ENCODE measurements at places on chromosomes 13 and 19.

DNA sequence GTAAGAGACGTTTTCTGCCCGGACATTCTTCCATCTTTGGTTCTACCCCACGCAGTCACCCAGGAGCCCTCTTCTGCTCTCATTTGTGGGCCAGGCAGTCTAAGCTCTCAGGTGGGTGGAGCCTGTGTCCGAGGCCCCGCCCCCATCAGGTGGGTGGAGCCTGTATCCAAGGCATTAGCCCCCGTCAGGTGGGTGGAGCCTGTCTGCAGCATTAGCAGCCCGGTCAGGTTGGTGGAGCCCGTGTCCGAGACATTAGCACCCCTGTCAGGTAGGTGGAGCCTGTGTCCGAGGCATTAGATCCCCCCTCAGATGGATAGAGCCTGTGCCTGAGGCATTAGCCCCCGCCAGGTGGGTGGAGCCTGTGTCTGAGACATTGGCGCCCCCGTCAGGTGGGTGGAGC lies 45.5 kb upstream of the C13orf46 start:
- peak; percentile 46 for DNase-seq

GRCh38 chr19:31438401-31439269 lies 89.4 kb upstream of the TSHZ3 start:
- DNase-seq = no peak

GRCh38 chr13:37561031-37561430 lies 37.5 kb downstream of the POSTN start:
- no peak for DNase-seq

DNA sequence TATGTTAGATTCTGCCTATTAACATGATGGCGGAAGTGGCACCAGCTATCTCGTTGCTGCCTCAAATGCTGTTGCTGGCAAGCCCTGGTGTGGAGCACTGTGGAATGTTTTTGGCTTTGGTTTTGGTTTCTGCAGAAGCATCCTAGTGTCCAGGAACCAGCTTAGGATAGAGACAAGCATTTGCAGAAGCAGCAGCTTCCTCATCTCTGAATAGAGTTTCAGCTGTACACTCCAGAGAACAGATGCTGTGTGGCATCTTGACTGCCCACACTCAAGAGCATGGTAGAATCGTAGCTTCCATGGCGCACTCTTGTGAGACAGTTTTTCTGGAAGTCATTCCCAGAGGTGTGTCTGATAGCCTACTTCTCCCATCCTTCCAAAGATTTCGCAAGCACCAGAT lies 145.3 kb upstream of the RXFP2 start:
- no peak for DNase-seq

DNA sequence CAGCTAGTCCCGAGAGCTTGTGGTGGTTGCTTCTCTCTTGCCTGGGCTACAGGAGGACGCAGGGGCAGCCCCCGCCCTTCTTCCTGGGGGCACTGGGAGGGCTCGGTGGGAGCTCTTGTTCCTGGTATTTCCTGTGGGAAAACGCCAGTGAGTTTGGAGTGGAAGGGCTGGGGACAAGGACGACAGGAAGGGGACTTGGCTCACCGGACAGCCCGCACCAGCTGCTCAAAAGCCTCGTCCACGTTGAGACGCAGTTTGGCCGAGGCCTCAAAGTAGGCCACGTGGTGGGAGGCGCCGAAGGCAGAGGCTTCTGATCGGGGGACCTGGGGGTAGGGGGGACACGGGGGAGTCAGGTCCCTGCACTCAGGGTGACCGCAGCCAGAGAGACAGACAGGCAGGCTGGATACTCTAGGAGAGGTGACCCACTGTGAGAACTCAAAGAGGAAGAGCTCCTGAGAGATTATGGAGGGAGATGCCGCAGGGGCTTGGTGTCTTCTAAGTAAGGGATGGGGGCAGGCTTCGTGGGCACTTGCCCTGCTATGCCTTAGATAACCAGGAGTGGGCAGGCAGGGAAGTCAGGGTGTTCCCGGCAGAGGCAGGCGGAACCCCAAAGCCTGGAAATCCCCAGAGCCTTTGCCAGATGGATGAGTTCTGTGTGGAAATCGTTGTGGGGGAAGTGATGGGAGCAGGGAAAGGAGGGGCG lies 4.3 kb downstream of the RRAS start:
- no peak for DNase-seq

- DNase-seq = no peak
These were observed 18.4 kb downstream of the FOXO1 start for GRCh38 chr13:40648040-40648439.

DNA sequence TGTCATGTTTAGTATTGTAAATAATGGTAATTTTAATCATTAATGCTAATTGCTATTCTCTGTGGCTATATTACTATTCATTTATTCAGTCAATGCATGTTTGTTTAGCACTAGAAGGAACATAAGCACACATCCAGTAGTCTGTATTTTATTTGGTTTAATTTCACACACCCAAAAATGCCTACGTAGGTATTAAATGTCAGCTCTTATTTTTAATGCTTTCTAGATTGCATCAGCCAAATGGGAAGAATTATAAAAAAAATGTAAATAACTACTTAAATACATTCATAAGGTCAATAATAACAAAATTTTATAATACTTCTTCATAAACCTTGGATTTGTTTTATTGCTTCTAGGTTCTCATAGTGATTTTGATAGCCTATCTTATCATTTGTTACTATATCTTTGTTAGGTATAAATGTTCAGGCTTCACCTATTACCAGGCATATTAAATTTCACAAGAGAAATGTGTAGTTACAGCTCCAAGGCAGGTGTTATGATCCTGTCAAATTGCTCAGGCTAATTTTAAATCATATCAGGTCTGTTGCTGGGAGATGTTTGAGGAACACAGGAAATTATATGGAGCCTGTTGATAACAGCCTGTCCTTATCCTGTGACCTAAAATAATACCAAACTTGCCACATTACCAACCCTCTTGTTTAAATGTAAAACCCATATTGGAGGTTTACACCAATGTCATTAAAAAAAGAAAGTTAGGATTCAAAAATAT lies 34.4 kb downstream of the ITGBL1 start:
- no peak for DNase-seq

- DNase-seq = no peak
These were observed 113.1 kb downstream of the KLF5 start for GRCh38 chr13:73171926-73172325.

GRCh38 chr19:640161-640558 lies 481 bp downstream of the FGF22 start:
- DNase-seq = no peak

GRCh38 chr13:62847520-62847919 lies 1431.9 kb upstream of the PCDH20 start:
- DNase-seq = no peak

GRCh38 chr13:100106005-100106404 lies 17.1 kb downstream of the PCCA start:
- no peak for DNase-seq

- DNase-seq = no peak
These were observed 8.2 kb upstream of the PAN3 start for GRCh38 chr13:28129911-28130693.

GRCh38 chr13:59584761-59585670 lies 578.7 kb downstream of the DIAPH3 start:
- DNase-seq = no peak

DNA sequence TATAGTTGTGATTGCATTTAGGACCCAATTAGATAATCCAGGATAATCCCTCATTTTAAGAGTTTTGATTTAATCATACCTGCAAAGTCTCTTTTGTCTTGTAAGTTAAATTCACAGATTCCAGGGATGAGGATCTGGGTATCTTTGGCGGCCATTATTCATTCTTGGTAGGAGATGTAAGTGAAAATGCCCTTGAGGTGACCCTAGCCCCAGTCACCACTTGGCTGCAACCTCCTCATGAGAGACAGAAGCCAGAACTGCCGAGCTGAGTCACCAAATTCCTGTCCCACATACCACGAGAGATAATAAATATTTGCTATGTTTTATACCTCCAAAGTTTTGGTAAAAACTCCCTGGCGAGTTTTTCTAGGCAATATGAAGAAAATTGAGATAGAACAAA lies 389.4 kb downstream of the RFC3 start:
- no peak for DNase-seq

DNA sequence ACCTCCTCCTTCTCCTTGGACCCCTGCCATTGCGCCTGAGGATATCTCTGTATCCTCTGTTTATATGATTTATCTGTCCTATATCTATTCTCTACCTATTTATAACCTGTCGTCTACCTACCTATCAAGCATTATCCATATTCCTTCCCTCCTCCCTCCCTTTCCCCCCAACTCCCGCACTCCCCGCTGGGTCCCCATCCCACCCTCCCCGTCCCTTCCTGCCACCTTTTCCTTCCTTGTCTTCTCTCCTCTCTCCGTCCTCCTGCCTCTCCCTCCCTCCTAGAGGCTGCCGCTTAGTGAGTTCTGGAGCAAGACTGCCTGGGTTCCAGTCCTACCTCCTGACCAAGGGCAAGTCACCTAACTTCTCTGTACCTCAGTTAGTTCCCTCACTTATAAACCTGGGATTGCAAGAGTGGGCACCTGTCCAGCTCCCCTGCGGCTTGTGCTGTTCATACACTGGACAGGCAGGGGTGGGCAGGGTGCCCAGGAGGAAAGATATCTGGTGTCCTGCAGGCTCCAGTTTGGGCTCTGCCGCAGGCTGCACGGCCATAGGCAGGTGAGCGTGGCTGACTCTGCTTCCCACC lies 16.1 kb downstream of the TTYH1 start:
- DNase-seq = no peak

DNA sequence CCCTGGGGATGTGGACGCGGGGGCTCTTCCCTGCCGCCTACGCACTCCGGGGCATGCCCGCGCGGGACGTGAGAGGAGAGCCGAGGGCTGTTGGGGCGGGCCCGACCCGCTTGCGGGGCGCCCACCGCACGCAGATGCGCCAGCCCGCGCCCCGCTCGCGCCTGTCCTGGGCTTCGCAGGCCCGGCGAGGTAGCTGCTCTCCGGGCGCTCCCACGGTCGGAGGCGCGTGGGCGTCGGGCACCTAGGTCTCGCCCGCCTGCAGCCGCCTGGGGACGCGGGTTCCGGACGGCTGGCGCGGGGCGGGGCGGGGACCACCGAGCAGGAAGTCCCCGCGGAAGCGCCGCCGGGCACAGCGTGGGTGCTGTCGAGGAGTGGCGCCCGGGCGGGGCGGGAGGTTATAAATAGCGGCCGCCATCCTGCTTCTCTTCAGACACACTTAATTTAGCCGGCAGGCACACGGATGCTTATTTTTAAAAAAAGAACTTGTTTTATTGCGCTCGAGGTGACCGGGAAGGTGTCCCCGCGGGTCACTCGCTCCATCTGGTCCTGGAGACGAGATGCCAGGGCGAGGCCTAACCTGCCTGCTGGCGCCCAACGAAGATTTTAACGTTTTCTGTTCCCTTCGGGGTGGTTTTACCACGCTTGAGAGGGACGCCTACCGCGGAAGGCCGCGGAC lies 561 bp upstream of the GJA3 start:
- DNase-seq = peak; percentile 75

DNA sequence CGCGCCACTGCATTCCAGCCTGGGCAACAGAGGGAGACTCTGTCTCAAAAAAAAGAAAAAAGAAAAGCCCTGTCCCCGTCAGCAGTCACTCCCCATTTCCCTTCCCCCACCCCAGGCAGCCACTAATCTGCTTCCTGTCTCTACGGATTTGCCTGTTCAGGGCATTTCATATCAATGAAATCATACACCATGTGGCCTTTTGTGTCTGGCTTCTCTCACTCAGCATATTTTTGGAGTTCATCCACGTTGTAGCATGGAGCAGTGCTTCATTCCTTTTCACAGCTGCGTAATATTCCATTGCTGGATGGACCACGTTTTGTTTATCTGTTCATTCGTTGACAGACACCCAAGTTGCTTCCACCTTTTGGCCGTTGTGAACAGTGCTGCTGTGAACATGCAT lies 36.1 kb upstream of the KLF2 start:
- peak; percentile 24 for DNase-seq

GRCh38 chr13:34731486-34731885 lies 210.6 kb upstream of the NBEA start:
- DNase-seq = no peak

- DNase-seq = no peak
These were observed 98.2 kb downstream of the SIPA1L3 start for GRCh38 chr19:38005224-38005614.

DNA sequence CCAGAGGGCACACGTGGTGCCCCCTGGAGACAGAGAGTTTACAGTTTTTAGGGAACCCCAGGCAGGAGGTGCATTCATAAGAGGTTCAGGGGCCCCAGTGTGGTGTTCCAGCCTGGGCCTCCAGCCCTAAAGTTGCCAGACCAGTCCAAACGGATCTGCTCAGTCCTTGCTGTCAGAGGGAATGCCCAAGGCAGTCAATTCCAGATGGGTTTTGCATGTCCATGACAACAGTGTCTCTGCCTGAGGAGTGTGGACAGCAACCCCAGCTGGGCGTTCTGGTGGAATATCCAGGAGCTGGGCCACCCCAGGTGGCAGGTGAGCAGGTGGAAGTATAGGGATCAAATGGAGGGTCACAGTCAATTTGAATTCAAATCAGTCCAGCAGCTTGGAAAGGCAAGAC lies 25.3 kb downstream of the FBXO27 start:
- DNase-seq = no peak

DNA sequence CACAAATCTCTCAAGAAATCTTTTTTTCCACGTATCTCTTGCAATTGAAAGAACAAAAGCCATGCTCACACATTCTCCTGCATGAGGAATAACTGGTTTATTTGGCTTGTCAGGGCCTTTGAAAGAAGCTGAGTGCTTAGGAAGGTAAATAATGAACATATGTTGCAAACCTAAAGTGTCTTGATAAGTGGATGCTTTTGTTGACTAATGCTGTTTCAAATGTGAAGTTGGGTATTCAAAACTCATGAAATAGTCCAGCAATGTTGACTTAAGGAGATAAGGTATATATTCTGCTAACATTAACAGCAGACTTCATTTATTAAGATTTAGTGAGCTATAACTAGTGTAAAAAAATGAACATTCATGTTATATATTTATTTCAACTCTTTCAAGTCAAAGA lies 1792.7 kb upstream of the MIR17HG start:
- no peak for DNase-seq

DNA sequence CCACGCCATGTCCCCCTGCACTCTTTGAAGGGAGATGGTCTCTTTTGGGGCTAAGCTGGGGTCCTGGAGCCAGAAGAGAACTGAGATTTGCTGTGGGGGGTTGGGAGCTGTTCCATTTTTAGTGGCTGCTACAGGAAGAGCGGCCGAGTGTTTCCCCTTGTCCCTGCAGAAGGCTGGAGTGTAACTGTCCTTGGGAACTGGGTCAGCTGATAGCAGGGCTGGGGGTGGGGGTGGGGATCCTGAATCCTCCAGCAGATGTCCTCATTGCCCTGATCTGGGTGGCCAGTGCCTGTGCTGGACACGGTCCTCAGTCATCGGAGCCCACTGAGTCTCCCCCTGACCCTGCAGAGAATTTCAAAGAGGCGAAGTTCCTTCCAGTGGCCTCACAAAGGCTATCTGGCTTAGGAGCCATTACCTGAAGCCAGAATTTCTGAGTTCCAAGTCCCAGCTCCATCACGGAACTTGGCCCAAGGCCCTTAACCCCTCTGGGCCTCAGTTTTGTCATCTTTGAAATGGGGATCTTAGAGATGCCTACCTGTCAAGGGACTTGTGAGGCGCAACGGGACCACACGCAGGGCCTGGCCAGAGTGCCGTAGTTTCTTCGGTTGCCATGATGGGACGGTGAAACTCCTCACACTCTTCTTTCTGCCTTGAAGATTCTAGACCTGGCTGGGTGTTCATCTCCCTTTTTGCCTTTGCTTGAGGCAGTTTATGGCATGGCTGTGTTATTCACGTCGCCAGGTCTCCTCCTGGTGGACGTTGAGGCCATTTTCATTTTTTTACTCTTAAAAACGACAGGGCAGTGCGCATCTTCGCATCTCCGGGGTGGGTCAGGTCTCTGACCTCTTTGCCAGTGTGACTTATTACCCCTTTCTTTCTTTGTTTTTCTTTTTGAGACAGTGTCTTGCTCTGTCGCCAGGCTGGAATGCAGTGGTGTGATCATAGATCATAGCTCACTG lies 51.9 kb downstream of the DNM2 start:
- DNase-seq = no peak

All from CD4-positive, alpha-beta T cell treated with Interleukin-15 for 1 hour (primary cell).